ENCODE measurements at places on chromosomes 4 and X.
A peak's percentile ranks its signal among the peaks of the same experiment; 100 is the strongest.

DNA sequence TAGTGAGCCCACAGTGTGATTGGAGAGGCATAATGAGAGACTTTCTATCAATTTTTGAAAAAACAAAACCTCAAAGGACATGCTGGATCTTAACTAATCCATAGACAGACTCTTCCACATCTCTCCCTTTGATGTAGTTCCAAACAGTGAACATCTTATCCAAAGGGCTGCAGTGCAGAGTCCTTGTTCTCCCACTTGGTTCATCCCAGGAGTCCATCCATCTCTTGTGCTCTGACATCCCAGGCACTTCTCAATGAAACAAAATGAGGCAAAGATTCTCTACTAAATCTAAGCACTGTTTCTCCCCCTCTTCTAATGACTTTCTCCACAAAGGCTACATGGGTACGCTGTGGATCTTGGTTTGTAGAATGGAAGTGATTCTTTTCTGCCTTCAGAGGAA, 8.3 kb downstream of the SHROOM3 start:
- no peak for DNase-seq

- DNase-seq: no peak
These were observed 18.5 kb downstream of the CNOT6L start for GRCh38 chr4:77800483-77801259.

DNA sequence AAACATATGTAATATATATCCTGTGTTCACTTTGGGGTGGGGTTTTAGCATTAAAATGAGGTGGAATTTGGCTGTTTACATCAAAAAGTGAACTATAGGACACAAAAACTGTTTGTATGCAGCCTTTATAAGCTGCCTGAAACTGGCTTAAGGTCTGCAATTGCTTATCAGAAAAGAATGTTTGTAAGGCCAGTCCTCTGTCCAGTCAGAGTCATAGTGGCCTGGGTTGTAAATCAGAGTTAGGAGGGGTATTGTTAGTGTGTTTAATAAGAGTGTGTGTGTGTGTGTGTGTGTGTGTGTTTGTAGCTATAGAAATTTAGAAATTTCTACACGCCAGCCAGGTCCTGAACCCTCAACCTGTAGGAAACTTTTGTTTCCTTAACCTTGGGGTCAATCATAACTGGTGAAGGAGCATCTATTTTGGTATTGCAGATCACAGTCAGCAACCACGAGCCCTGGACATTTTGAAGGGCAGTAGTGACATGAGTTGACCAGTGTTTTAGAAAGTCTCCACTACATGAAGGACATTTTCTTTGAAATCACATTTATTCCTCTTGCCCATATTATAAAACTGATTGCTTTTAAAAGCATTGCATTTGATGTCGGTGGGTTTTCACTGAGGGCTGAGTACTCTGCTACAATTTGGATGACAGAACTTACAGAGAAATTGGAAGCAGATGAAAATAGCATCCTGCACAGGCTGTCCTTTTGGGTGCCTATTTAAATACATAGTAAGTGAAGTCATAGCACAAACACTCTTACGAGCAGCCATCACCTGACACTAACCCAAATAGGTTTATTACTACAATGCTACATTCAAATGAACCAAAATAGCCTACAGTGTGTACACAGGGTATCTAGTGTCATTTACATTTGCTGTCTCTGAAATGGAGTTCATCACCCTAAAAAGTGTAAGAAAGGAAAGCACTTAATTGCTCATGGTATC, 11.2 kb upstream of the TMEM154 start:
- DNase-seq: peak; percentile 29

GRCh38 chrX:112832481-112833095, 8.0 kb downstream of the AMOT start:
- no peak for DNase-seq

GRCh38 chr4:87865288-87865687, 32.5 kb downstream of the MEPE start:
- no peak for DNase-seq

DNA sequence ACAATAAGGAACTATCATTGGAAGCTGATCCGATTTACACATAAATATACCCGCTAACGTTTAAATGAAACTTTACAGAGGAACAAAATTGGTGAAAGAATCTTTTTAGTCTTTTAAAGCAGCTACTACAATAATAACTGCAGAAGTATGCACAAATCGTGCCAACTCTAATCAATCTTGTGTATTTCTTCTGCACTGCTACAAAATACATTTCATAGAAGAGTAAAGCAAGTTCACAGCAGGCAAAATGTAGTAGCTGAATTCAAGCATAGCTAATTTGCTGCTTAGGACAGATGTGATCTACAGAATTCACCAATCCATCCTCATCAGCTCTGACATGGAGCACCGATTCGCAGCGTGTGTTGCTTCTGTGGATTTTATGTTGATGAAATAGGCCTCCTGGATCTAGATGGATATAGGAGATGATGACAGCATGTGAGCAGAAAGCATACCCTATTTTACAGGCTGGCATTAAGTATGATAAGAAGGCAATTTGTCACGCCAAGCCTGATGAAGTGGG, 367.3 kb upstream of the FGF13 start:
- no peak for DNase-seq

GRCh38 chrX:47902161-47902560, 65.5 kb downstream of the ZNF81 start:
- DNase-seq: no peak

DNA sequence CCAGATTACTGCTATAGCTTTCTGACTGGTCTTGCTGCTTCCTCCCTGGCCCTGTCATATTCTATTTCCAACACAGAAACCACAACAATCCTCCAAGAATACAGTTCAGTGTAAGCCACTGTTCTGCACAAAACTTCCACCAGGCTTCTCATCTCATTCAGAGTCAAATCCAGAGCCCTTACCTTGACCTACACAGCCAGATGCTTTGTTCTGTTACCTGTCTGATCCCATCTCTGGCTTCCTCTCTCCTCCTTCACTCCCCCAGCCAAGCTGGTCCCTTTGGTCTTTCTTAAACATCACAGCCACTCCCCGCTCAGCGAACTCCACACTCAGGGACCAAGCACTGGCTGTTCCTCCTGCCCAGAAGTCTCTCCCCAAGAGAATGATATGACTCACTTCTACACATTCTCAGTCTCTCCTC, 84.8 kb upstream of the BMP2K start:
- DNase-seq: no peak

DNA sequence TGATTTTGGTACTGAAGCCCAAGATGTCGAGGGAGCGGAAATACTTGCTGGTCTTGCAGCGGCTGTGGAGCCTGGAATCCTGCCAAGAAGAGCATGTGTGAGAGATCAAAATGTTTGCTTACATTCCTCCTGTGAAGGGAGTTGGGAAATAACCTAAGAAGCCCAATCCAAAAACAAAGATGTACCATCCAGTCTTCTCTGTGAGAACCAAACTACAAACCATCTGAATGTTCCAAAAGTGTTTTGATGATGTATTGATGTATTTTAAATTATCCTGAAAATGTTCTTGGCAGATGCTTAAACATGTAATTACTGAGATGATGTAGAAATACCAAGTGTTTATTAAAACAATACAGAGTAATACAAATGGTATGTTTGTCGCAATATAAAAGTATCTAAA, 10.1 kb upstream of the ADH1A start:
- DNase-seq: peak; percentile 67

DNA sequence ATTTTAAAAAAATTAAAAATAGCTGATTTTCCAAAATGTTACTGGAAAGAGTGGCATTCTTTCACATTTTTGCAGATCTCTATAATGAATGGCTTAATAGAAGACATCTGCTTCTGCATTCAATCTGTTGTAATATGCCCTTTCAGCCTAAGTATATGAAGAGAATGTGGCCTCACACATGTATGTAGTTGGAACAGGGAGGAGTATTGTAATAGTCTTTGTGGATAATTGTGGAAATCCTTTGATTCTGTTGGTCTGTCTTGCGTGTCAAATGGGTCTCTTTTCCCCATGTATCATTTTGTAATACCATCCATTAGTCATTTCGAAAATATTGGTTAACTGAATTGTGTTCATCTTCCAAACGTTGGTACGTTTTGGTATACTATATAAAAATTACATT, 11.6 kb downstream of the TXLNG start:
- no peak for DNase-seq

DNA sequence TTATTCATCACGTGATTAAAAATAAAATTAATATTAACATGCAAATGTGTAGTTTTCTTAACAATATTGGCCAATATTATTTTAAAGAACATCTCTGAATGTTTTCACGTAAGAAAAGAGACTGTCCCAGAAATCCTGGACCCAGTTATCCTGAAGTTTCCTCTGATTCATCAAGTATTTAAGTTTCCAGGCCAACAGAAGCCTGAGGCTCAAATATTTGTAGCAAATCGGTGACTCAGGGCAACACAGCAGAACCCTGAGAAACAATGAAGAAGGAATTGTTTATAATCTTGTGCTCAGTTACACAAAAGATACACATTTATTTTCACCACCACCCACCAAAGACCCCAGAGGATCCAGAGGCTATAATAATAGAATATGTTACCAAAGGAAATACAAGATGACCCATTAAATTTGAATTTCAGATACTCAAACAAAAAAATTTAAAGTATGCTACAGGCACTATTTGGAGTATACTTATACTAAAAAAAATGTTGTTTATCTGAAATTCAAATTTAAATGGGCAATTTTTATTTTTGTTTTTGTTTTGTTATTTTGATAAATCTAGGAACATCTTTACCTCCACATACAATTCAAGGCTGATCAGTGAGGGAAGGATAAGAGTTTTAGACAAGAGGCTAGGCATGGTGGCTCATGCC, 33.9 kb upstream of the SLC7A11 start:
- peak; percentile 86 for DNase-seq

GRCh38 chrX:46670316-46670715, 88.6 kb downstream of the SLC9A7 start:
- DNase-seq: no peak

- no peak for DNase-seq
These were observed 62.3 kb upstream of the CD99 start for GRCh38 chrX:2628751-2629315.

DNA sequence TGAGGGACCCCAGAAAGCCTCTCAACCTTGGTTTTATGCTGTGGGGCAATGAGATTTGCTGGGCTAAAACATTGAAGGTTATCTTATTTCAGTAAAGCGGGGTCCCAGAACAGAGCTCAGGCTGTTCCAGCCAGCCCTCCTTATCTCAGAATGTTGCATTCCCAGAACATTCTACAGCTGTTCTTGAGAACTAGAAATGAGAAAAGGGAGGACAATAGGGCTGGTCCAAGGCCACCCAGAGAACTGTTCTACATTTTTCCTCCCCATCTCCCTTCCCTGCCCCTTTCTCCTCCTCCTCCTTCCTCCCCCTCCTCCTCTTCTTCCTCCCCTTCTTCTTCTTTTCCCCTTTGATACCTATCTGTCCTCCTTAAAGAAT, 70.4 kb upstream of the SLC7A11 start:
- no peak for DNase-seq

- DNase-seq: no peak
These were observed 56.3 kb upstream of the SHOX start for GRCh38 chrX:574251-574650.

DNA sequence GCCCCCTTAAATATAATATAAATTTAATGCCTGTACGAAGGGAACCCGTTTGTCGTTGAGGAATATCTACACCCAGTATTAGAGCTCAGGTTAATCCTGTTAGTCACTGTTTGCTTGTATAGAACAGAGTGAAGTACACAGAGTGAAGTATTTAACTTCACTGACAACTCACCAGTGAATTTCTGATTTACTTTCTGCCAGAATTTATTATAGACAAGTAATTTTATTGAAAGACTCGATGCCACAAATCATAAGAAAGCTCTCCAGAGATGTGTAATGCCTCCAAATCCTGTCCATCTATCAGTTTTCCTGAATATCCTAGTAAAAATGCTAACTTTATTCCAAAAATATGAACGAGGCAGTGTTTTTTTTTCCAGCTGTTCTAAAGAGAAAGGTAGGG, 1.6 kb downstream of the GAB1 start:
- DNase-seq: no peak

GRCh38 chr4:113908829-113909228, 70.6 kb downstream of the ARSJ start:
- DNase-seq: no peak

DNA sequence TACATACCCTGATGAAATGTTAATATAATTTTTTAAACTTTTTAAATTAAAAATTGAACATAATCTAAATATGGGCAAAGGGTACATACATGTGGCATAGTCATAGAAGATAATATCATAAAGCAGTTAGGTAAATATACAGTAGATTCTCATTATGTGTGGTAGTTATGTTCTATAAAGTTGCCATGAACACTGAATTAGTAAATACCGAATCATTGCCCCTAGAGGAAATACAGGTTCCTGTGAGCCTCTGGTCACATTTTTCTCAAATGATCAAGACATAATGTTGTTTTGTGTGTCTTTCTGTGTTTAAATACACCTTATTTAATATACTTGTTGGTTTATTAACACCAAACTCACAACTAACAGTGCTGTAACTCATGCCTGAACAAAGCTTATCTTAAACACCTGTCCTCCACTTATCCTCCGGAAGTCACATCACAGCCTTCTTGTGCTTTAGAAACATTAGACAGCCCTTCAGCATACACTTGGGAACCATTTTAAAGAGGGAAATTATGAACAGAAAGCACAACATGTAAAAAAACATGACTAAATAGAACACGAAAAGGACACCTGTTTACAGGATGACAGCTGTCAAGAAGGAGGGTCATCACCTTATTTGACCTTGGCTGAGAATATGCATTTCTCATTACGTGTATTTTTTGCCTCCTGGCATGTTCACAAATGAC, 169.4 kb upstream of the NAP1L5 start:
- peak; percentile 57 for DNase-seq

All from EL (cell line).